NCI-H2029 (cell line): ENCODE measurements at places on chromosomes 12 and 14.

DNA sequence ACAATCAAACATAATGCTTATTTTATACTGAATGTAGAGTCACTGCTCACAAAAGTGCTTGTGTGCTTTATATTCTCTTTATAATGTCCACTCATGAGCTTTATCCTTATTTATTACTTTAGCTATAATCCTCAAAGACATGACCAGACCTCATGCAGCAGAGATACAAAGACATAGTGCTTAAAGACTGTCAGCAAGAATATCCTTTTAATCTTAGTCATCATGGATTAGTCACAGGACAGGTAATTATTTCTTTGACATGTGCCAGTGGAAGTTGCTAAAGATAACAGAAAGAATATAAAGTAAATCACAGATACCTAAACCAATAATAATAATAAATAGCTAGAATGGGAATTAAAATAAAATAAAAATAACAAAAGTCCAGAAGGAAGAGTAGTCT lies 707.5 kb downstream of the BCL11B start:
- DNase-seq = no peak

DNA sequence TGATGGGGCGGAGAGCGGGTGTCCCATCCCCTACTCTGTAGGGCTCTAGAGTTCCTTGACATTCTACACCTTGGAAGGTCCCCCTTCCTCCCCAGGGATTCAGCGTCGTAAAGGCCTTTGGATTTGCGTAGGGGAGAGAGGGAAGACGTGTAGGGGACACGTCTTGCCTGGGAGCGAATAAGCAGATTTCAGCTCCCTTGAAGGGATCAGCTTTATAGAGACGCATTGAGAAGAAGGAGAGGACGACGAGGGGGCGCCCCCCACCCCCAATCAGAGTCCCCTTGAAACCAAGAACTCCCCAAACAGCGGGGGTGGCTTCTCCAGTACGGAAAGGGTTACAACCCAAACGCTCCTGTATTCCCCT lies 324 bp downstream of the CALCOCO1 start:
- DNase-seq = no peak

- DNase-seq = no peak
Measured at GRCh38 chr14:105986894-105987284, 460.5 kb downstream of the TMEM121 start.

DNA sequence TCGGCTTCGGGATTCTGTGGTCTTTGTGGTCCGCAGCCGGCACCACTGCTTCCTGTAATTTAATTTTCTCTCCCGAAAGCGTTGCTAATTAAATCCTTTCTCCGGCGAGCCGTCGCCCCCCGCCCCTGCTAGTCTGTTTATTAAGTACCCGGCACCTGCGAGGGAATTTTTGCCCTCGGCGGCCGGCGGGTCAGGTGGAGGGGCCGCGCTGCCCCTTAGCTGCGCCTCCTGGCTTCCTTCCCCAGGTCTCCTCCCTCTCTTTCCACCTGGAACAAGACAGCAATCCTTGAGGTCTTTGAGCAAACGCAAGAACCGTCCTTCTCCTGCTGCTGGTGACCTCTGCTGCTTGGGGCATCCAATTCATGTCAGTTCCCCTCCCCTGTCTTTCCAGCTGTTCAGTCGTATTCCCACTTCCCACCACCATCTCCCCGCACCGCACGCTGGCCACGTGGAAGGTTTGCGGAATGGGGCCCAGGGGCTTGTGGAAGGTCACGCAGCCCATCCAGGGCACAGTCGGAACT lies 16.2 kb downstream of the ZDHHC22 start:
- no peak for DNase-seq

DNA sequence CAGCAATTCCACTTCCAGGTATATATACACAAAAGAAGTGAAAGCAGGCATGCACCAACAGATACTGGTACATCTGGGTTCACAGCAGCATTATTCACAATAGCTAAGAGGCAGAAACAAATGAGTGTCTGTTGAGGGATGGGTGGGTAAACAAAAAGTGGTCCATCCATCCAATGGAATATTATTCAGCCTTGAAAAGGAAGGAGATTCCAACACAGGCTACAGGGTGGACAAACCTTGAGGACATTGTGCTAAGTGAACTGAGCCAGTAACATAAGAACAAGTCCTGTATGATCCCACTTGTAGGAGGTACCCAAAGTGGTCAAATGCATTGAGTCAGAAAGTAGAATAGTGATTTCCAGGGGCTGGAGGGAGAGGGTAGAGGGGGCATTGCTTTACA lies 27.6 kb upstream of the BEGAIN start:
- no peak for DNase-seq

DNA sequence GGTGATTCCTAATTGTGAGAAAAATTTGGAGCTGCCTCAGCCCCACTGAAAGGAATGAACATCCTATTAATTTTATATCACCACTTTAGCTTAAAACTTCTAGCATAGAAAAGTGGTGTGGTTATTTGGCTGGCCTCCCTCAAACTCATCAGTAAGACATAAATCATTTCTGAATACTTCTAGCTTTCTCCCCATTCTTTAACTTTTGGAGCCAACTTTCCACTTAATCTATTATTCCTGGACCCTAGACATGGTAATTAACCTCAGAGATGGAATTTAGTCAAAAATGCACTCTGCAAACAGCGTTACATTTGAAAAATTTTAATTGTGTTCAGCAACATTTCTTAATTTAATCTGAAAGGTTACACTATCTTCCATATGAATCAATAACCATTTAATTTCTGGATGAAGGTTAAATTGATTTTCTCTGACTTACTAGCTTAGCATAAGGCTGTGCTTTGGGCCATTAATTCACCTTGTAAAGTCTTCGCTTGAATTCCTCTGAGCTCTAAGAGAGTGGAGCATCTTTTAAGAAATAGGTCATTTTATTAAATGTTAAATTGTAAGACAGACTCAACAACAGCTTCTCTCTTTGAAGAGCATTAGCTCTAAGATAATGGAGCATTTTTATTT lies 753.6 kb upstream of the STXBP6 start:
- DNase-seq = no peak

DNA sequence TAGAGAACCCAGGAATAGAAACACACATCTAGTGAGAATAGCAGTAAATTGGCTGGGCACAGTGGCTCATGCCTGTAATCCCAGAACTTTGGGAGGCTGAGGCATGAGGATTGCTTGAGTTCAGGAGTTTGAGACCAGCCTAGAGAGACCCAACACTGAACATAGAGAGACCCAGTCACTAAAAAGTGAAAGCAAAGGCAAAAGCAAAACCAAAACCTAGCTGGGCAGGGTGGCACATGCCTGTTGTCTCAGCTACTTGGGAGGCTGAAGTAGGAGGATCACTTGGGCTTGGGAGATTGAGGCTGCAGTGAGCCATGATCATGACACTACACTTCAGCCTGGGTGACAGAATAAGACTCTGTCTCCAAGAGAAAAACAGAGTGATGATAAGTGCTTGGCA lies 37.5 kb upstream of the MIS18BP1 start:
- DNase-seq = no peak

- no peak for DNase-seq
Measured at GRCh38 chr14:72094844-72095582, 162.8 kb downstream of the RGS6 start.

- no peak for DNase-seq
Measured at GRCh38 chr14:28012629-28013415, 753.8 kb upstream of the FOXG1 start.

DNA sequence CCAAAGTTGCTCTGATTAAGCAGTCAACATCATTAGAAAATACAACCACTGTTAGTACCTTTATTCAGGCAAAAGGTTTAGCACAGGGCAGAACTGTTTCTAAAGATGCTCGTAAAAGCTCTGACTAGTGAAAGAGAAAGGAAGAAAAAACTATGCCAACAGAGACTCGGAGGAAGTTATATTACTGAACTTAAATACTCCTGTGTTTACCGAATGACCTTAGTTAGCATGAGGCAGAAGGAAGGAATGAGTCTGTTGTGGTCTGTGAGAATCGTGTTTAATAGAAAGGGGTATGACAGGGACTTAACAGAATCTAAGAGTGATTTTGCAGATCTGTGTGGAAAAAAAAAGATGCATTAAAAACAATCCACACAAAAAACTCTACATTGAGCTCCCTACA lies 84.1 kb upstream of the OVCH1 start:
- DNase-seq = no peak

DNA sequence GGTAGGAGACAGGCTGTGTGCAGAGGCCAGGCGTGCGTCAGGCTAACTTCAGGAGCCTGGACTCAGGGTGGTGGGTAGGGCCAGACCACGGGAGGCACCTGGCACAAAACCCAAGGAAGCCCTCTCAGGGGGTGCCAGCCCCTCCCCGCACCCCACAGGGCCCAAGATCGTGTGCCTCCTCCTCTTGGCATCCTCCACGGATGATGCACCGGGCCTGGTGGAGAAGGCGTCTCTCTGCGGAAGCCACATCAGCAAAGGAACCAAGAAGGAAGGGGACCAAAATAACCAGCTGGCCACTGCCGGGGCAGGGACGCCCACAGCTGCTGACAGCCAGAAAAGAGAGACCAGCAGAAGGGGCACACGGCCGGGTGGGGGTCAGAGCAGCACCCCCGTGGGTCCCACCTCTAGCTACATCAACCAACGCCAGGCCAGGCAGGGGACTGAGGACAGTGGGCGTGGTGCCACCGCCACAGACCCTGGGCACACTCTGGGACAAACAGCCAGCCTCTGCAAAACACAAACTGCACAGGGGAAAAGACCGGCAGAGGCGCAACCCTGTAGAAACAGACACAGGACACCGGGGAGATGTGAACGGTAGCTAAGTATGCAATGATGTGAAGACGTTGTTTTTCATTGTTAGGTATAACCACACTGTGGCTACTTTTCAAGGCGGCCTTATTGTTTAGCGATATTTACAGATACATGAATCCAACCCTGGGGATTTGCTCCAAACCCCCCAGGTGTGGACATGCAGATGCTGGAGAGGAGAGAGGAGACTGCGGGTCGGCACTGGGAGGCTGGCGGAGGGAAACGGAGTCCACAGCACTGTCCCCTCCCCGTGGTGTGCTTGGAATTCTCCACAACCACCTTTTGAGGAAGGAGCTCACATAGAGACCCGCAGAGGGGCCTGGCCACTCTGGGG lies 26.1 kb upstream of the C14orf180 start:
- DNase-seq = no peak

DNA sequence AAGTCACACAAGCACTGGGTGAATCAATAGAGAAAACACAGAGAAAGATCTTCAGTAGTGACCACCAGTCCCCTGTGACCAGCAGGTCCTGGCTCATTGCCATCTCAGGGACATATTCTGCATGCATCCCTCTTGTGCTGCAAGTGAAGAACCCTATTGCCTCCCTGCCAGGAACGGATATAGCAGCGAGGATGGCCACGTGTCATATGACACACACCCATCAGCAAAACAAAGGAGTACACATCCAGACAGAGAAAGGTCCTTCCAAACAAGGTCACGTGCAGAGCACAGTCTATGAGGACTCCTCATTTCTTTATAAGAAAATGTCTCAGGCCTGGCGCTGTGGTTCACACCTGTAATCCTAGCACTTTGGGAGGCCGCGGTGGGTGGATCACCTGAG lies 638.4 kb downstream of the FLRT2 start:
- DNase-seq = no peak

DNA sequence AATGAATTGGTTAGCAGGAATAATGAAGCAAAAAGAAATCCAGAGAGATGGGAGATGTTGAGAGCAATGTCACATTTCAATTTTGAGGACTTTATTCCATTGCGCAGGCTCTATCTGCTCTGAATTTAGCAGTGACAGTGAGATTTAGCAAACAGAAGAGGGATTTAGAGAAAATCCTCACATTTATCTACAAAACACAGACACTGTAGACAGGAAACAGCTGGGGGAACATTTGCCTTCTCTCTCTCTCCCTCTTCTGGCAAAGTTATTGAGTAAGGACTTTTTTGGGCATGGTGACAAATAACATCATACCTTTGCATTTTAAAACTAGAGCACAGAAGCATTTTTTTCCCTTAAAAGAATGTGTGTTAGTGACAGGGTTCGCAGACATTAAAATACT lies at the start of gene IGF1:
Gene IGF1 (minus strand): TSS at position 158 of the 400 bp plus-strand sequence. CDS start 182 bp downstream, outside the sequence.
- DNase-seq = no peak

DNA sequence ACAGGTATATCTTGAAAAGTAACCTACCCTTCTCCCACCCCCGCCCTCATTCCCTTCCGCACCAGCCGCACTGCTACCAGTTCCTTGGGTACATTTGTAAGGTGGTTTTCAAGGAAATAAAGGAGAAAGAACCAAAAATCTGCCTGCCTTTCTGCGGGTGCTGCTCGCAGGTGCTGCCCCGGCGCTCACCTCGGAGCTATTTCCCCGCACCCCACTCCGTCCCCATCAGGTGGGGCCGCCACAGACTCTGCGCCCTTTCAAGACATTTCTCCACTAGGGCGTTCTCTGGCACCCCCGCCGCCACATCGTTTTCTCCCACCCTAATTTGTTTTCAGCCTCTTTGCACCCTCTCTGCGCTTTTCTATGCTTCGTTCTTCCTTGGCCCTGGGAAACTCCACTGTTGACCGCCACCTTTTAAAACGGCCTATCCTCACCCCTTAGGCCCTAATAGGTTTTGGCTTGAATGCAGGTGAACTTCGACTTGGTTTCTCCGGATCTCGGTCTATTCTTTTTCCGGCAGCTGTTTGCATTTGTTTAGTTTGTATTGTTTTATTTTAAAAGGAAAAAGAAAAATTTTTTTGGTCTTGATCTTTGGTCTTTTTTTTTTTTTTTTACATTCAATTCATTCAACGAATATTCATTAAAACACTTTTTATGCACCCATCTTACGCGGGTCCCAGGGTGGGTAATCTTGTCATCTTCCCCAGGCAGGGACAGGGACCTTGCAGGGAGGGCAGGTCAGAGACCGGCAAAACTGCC lies 3.0 kb downstream of the VSX2 start:
- no peak for DNase-seq
